Right renal pelvis (tissue), 4 donors: ENCODE measurements at places on chromosomes 7 and 10. TPM values are rescaled to one million over a fixed set of nuclear protein-coding genes. Genes with fewer than 3 reads are reported as not detected.

NFE2L3 gene
- polyA plus RNA-seq = 36.5 TPM

DUS4L gene
- 13.5 TPM for polyA plus RNA-seq

CYP2C8 gene
- polyA plus RNA-seq = 2.1 TPM

BBIP1 gene
- polyA plus RNA-seq = 52.9 TPM

DNA sequence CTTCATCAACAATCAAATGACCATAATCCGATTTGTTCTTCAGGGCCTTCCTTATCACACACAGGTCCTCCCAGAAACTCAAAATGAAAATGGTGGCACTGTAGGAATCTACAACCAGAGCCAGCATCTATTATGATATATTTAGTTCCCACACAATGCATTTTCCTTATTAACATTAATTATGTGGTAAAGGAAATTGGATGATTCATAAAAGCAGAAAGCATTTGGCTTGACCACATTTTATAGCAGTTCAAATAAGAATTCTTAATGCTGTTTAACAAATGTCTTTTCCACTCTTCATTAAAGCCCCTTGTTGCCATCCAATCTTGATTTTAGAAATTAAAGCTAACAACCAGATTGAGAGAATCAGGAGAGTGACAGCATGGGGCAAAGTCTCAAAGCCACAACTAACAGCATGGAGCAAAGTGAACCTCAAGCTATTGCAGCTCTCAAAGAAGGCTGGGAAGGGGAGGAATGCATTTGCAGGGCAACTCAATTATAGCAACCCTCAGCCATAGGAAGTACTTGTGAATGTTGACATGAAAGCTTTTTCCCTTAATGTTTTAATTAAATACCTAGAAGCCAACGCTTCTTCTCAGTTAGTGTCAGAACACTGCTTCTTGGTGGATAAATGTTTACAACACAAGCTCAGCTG lies 549.1 kb downstream of the NXPH1 start:
- DNase-seq = no peak

- no peak for DNase-seq
Observed at GRCh38 chr10:19325581-19325980, 277.0 kb downstream of the MALRD1 start.

- no peak for DNase-seq
Observed at GRCh38 chr10:33760056-33760943, 425.8 kb upstream of the NRP1 start.

DNA sequence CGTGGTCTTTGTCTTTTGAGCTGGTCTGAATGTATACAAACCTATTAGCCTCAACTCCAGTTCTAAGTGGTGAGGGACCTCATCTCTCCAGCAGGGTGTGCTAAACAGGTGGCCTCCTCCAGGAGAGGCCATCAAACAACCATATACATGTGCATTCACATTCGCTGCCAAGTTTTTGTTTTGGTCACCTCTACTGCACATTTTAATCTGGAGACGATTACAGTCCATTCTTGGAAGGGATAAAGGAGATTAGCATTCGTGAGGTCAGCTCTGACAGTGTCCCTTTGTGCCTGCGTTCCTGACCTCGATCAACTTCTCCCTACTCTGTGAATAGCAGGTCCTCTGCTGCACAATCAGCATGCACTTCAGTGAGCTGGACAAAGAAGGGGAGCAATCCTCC lies 60.8 kb downstream of the RHOBTB1 start:
- no peak for DNase-seq

DNA sequence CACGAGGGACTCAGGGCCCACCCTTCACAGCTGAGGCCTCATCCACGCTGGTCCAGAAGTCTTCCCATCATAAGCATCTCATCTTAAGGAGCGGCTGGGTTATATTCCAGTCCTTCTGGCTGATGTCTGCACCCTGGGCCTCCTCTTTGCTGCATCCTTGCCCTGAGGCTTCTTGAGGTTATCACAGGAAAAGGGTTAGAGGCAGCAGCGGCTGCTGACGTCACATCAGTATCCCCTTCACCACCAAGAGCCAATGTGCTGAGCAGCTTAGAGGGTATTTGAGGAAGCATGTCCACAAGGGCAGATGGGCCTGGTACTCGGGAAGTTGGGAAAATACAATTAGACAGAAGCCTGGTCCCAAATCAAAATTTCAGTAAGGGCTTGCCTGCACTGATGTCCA lies 125.1 kb downstream of the PLXNA4 start:
- DNase-seq = no peak

- no peak for DNase-seq
Observed at GRCh38 chr7:17136126-17136525, 162.3 kb upstream of the AHR start.

GRCh38 chr7:54932818-54933543 lies 85.8 kb upstream of the EGFR start:
- DNase-seq = peak; percentile 36

DNA sequence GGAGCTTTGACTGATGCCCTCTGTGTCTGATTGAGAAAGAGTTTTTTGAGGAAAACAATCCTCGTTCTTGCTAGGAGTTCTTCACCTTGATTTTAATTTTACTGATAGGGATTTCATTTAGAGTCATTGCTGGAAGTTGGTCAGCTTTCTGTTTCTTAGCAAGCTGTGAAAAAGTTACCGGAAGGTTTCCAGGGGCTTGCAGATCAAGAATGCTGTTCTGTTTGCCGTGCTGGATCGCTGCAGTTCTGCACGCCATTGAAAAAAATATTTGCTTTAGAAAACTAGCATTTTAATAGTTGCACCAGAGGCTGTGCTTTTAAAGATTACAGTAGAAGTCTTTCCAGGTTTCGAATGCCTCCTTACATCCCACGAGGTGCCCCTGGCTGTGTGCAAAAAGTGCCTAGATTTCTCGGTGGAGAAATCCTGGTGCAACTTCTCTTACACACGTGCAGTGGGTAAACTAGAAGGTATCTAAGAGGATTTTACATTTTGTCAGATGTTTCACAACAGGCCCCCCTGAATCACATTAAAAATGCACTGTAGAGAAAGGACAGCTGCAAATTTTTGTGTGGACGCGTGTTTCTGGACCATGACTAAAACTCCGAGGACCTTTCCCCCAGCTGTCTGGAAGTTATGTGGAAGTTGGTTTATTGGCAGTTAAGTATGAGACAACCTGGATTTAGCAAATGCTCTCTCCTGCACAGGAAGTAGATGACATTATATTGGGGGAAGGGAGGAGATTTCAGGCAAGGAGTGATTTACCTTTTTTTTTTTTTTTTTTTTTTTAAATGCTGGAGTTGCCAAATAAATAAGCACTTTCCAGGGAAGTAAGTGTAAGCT lies 5.8 kb downstream of the TCF7L2 start:
- DNase-seq = no peak

GRCh38 chr10:120827251-120827875 lies 23.8 kb upstream of the WDR11 start:
- no peak for DNase-seq

DNA sequence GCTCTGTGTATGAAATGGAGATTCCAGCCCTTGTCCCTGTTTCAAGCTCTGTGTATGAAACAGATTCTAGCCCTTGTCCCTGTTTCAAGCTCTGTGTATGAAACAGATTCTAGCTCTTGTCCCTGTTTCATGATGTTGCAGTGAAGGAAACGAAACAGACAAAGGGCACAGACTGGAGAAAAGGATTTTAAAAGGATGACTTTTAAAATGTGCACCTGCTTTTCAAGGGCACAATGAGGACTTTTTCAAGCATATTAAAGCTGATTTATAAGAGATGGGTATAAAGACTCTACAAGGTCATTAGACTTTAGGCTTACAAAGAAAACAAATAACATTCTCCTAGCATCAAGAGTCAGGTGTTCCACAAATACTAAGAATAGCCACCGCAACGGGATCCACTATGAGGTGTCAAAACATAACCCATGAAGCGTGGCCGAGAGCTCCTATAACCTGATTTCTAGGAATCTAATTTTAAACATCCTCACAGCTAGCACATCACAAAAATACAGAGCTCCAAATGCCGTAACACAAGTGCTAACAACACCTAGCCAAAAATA lies 29.0 kb downstream of the DIP2C start:
- no peak for DNase-seq

GRCh38 chr10:89470628-89471027 lies 56.3 kb downstream of the IFIT5 start:
- DNase-seq = no peak

DNA sequence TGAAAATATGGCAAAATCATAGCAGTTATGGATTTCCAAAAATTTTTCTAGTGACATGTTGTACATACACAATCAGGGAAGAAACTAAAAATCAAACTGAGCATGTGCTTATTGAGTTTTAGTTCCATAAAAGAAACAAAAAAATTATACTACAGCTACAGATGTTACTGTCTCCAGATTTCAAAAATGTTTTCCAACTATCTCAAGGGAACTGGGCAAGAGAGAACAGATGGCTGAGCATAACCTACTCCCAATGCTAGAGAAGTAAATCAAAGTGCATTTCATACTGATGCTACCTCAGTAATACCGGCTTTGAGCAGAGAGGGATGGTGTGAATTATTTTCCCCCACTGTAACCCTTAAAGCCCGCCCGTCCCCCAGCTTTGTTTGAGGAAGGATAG lies 40.7 kb upstream of the KMT2C start:
- DNase-seq = no peak

DNA sequence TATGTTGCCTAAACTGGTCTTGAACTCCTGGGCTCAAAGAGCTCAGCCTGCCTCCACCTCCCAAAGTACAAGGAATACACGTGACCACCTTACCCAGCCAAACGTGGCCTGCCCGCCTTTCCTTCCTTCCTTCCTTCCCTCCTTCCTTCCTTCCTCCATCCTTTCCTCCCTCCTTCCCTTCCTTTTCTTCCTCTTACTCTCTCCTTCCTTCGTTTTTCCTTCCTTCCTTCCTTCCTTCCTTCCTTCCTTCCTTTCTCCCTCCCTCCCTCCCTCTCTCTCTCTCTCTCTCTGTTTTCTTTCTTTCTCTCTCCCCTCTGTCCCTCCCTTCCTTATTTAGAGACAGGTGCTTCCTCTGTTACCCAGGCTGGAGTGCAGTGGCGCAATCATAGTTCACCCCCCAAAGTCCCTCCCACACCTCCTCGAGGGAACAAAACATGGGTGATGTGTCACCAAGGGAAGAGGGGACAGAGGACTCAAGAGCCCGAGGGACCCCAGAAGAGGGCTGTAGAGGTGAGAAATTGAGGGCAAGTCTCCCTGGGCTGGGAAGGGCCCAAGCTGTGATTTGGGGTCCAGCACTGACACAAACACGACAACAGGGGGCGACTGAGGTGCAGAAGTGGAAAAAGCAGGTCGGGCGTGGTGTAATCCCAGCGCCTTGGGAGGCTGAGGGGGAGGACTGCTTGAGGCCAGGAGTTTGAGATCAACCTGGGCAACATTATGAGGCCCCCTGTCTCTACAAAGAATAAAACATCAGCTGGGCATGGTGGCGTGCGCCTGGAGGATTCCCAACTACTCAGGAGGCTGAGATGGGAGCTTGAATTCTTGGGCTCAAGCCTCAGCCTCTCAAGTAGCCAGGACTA lies 28.1 kb downstream of the EPHB4 start:
- peak; percentile 39 for DNase-seq

DNA sequence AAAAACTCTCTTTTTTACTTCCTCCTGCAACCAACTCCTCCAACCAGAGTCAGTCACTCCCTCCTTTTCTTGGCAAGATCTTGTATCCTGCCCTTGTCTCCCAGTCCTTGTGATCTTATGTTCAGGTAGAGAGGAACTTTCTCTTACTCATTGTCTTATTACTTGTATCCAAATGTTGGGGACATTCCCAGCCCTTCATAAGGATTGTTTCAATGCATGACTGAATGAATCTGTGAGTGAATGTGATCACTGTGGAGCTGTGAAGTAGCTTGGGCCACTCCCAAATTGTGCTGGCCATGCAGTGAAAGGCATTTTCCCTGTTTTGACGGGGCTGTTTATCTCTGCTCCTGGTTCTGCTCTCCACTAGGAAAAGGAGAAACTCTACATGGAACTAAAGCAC lies 93.7 kb downstream of the CFAP58 start:
- DNase-seq = no peak

- no peak for DNase-seq
Observed at GRCh38 chr7:158488181-158488971, 99.2 kb downstream of the PTPRN2 start.

GRCh38 chr7:87420173-87420572 lies 55.3 kb downstream of the ABCB4 start:
- DNase-seq = no peak

DNA sequence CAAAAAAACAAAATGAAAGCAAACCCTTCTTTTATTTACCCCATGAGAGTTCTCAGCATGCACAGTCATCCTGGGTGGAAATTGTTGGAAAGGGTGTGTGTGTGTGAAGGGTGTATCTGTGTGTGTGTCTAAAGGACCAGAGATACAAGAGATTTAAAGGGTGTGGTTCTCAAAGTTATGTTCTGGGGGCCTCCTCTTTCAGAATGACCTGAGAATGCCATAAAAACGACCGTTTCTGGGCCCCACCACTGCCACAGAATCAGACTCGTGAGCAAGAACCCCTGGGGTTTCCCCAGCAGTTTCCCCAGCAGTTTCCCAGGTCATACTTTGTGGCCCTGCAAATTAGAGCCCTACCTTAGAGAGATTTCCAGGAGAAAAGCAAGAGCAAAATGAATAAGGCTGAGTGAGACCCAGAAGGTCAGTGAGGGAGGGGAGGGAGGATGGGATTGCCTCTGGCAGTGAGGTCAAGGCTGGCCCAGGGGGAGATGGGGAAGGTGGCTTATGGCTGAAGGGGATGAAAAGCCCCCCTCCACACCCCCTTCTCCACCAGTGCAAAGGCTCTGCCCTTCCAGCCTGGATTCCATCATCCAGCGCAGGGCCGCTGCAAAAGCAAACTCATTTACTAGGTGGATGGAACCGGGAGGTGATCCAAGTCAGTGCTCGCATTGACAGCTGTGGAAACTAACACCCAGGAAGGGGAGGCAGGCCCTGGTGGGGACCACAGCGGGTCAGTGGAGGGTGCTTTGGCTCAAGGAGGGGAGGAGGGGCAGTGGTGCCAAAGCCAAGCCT lies 10.2 kb downstream of the PYROXD2 start:
- DNase-seq = no peak

- no peak for DNase-seq
Observed at GRCh38 chr10:23433701-23434100, 5.2 kb upstream of the OTUD1 start.

DNA sequence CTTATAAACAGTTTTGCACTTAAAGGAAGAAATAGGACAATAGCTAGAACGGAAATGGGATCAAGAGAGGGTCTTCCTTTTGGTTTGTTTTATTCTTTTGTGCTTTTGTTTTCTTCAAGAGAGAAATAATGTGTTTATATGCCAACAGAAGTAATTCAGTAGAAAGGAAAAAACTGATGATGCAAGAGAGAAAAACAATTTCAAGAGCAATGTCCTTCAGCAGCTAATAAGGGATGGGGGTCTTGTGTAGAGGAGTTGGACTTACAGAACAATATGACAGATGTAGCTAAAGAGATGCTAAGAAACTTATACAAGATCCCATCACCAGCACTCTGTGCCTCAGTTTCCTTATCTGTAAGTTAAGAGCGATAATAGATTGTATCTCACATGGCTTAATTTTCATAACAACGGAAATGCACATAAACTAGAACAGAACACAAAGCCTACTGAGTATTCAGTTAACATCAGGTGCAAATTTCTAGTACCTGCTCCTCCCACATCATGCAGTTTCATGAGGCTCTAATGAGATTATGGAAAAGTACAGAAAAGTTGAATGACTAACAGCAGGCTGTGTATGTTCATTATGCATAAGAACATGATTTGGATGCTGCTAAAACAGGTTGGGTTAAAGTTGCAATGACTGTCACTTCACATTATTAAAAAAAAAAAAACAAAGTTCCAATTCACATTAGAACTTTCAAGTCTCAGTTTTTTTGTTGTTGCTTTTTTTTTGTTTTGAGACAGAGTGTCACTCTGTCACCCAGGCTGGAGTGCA lies 17.2 kb downstream of the HERPUD2 start:
- DNase-seq = no peak
